NCI-H2029 (cell line): ENCODE measurements at places on chromosomes 4 and X.
A peak's percentile ranks its signal among the peaks of the same experiment; 100 is the strongest.

- DNase-seq: no peak
Measured at GRCh38 chr4:176614793-176615192, 177.9 kb downstream of the VEGFC start.

- no peak for DNase-seq
Measured at GRCh38 chr4:175394208-175394607, 417.9 kb downstream of the GPM6A start.

DNA sequence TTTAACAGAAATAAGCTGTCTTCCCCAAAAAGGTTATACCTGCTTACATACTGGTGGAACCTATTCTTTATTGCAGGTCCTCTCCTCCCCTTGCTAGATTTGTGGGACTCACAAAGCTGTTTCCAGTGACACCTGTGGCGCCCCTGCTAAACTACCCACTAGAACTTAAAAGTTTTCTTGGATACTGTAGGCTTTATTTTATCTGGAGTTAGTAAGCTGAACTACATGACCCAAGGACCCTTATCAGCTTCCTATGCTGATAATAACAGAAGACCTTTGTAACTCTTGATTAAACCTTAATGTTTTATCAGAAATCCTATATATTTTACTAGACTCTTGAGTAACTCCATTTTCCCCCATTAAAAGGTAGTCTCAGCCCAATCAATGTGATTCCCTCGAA, 32.3 kb downstream of the CLDN2 start:
- no peak for DNase-seq

- DNase-seq: no peak
Measured at GRCh38 chr4:89759426-89759825, 77.5 kb downstream of the SNCA start.

DNA sequence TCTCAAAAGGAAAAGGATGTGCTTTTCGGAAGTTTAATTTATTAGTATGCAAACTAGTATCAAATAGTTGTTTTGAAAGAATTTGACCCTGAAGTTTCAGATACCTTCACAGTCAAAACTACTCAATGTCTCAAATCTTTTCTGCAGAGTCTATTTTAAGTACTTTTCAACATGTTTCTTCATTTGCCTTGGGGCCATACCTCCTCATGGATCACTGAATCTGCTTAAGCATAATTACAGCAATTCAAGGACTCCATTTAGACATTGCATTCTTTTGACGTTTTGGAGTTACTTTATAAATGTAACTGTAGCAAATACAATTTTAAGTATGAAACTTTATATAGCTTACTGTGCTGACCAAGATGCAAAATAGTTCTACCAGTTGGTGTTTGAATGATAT, 25.5 kb downstream of the PALLD start:
- DNase-seq: no peak

GRCh38 chr4:117328333-117328732, 243.0 kb upstream of the TRAM1L1 start:
- DNase-seq: no peak

GRCh38 chrX:153469811-153470410, 465 bp downstream of the HAUS7 start:
- DNase-seq: no peak

GRCh38 chr4:3809451-3810110, 43.4 kb downstream of the ADRA2C start:
- no peak for DNase-seq

DNA sequence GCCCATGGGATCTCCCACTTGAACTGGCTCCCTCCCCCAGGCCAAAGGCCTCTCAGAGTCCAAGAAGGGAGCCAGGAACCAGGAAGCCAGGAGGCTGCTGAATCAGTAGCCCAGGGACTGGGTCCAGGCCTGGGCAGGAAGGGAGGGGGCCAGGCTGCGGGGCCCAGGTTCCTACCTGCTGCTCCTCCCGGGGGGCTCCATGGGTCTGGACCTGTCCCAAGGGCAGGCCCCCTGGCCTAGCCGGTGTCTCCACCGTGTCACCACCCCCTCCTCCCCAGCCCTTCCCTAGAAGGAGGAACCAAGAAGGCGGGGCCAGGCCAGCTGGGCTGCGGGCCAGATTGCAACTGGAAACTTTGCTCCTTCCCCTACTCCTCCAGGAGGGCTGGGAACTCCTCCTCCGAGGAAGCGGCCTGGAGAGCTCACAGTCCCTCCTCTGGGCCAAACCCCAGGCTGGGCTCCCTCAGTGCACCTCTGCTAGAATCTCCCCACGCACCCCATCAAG, at the start of gene IQSEC2:
Gene IQSEC2 (minus strand): TSS at position 264 of the 502 bp plus-strand sequence.
- DNase-seq: peak; percentile 25

DNA sequence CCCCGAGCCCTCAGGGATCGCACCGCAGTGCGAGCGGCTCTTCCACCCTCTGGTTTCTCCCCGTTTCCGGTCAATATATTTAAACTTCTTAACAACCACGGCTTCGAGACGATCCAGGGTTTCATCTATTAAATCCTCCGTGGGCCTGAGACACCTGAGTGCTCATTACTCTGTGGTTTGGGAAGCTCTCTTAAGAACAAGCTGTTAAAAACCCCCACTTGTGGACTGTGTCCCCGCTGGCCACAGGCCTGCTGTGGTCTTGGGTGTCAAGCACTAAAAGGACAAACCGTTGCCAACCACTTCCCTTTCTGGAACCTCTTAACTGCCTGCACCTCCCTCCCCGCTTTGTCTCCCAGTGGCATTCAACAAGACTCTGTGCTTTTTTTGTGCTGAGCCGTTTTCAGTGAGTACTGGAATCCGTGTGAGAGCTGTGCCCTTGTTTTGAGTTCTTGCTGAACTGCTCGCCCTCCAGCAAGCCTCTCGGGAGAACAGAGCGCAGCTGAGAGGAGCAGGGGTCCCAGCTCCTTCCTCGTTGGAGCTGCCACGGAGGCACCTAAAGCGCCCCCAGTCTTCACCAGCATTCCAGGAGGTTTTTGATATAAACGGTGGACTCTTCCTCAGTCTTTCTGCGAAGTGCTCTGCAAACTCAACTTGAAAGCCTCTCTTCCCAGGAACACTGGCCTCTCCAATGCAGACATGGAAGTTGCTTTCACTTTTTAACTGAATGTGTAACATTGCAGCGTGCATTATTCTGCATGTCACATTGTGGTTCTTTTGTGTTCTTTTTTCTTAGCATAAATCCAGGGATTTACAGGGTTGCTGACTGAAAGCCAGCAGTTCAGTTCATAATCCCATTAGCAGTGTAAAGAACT, 691 bp upstream of the IGFBP7 start:
- DNase-seq: no peak

GRCh38 chr4:83029688-83030087, 5.3 kb upstream of the COPS4 start:
- no peak for DNase-seq

- no peak for DNase-seq
Measured at GRCh38 chrX:144916785-144917184, 330.5 kb upstream of the SPANXN1 start.

GRCh38 chrX:24151513-24151912, 2.0 kb downstream of the ZFX start:
- DNase-seq: no peak

GRCh38 chr4:65007841-65008439, 598.7 kb upstream of the TECRL start:
- peak; percentile 26 for DNase-seq

DNA sequence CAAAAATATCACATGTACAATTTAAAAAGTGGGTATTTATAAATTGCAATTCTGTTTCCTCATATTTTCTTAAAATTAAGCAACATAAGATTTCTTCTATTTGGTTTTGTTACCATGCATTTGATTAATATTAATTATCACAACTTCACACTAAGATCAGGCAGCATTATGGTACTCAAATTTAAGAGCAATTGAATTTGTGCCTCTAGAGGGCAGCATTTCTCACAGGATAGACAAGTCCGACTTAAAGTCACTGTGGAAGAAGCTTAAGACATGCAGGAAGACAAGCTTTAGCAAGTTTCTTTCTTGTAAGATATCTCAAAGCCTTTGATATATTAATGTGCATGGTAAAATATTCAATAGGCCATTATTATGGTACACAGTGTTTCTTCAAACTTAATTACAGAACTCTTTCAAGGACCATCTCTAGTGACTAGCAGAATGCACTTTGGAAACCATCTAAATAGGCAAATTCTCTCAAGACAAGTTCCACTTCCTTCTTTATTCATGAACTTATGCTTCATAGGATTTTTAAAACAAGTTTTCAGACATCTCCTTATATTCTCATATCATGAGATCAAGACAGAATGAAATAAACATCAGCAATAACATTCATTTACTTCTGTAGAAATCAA, 35.0 kb downstream of the FBXW7 start:
- DNase-seq: peak; percentile 47

- DNase-seq: no peak
Measured at GRCh38 chrX:112851161-112851779, 10.6 kb upstream of the AMOT start.

DNA sequence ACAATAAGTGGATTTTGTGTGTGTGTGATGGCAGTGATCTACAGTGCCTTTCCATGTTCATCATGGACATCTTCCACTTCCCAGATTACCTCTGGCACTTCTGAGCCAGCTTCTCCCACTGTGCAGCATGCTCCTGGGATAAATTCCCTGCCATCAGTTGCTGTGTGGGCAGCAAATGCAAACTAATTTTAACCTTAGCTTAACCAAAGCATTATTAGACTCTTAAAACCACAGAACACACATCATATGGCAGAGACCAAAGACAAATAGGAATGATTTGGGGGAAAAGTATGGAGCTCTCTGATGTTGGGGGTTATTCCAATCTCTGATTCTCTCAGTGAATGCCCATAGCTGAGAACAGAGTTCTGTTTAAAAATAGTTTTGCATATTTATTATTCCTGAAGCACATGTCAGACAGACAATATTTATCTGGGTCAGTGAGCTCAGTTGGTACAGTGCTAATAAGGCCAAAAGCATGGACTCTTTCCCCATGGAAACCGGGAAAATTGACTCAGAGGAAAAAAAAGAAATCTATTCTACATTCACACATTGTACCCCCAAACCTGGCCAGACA, 567.4 kb downstream of the IQCM start:
- DNase-seq: no peak

DNA sequence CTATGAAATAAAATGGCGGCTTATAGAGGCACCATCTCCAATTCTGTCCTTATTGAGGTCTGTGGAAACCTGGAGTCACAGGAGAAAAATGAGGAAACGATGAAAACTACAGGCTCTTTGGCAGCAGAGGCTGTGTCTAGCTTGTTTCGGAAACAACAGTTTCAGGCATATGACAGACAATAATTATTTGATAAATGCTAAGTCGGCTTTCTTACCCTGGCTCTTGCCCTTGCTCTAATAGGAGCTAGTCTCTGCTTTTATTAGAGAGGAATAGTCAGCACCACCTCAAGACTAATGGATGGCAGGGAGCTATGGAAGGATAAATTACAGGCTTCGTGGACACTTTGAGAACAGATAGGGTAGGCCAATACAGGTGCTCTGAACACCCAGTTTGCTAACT, 24.3 kb downstream of the HADH start:
- no peak for DNase-seq

DNA sequence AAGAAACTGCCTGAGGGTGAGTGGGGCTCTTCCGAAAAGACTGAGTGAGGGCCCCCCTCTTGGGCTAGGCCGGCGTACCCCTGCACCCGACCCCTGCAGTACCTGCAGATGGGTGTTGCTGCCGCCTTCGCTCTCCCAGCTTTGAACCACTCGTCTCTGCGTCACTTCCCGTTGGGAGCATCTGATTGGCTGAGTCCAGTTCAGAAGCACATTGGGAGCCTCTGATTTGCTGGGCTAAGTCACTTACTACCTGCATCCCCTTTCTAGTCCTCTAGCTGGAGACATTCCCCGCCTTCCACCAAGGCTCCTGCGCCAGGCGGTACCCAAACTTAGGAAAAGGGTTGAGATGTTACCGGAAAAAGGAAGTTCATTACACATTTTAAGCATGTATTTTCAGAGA, 20.4 kb upstream of the WWC2 start:
- DNase-seq: no peak

DNA sequence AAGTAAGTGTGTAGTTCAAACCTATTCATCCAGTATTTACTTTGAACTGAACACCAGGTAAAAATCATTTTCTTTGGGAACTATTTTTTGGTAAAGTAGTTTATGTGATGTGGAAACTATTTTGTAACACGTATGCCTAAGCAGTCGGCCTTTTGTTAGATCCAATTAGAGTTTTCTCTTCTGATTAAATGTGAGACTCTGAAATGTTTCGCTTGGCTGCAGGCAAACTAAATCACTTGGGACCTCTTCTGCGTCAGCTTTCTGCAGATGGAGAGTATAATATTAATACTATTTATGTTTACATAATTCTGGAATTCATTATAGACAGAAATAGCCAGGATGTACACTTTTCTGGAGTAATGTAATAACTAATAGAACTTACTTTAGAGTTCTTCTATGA, 46.9 kb downstream of the BMPR1B start:
- DNase-seq: no peak

- DNase-seq: no peak
Measured at GRCh38 chrX:53072418-53073114, 9.6 kb upstream of the TSPYL2 start.

DNA sequence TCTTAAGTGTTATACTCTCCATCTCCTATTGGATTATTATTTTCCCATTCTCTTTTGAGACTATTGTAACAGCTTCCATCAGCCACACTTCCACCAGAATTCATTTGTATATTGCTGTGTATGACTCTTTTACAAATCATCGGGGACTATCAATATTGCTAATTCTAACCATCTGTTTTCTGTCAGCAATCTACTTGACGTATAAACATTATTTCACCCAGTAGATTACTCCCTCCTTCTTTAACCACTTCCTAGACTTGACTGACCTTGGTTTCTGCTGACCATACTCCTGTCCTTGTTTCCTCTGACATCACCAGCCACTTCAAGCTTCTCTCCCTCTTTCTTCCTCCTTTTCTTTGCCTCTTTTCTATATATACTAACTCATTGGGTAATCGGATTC, 402.9 kb downstream of the PCDH18 start:
- DNase-seq: no peak

DNA sequence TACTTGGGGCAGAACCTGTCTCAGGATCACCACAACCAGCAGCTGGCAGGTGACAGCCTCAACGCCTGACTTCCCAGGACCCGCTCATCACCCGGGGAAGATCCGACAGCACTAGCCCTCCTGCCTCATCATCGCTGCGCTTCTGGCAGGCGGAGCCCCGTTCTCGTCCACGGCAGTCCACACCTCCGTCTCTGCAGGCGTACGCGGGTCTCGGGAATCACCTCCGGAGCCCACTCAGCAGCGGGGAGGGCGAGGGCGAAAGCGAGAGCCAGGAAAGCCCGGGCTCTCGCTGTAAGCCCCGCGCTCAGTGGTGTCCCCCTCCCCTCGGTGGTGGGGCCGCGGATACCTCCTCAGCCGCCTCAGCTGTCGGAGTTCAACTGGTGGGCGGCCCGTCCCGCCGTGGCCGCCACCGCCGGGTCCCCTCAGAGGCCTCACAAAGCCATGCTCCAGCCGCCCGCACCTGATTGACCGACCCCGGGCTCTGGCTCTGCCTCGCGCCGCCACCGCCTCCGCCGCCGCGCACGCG, 518 bp upstream of the CNKSR2 start:
- peak; percentile 31 for DNase-seq

- no peak for DNase-seq
Measured at GRCh38 chrX:132267392-132267791, 48.1 kb upstream of the RAP2C start.
